ENCODE measurements at places on chromosomes 11 and 22.

DNA sequence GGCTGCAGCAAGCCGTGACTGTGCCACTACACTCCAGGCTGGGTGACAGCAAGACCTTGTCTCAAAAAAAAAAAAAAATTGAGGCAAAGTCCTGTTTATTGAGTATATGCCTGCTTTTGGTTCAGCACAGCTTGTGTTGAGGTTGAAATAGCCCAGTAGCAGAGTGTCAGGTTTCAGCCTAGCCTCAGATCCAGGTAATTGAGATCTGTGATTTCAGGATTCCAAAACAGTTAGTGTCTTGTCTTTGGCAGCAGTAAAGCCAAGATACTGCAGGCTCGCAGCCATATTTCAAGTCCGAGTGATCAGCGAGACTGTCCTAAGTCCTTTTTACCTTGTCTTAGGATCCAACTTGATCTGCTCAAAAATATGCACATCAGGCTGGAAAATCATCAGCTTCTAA is 27.0 kb downstream of the CUL5 start:
- no peak for DNase-seq

DNA sequence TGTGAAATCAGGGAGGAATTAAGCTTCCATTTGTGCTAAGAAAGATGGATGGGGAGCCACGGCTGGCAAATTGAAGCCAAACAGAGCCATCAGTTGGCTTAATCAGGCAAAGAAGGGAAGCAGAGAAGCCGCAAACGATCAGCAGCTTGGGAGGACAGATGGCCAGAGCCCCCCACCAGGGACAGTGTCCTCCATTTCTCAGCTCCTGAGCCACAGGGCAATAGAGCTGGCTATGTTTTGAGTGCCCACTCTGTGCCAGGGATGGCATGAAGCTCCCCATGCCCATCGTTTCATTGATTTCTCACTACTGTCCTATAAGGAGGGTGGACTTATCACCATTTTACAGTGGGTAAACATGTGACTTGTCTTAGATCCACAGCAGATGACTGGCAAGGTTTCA is 126.3 kb upstream of the ASPHD2 start:
- DNase-seq, result no peak

GRCh38 chr11:123560006-123560405 is 94.4 kb downstream of the SCN3B start:
- DNase-seq, result no peak

DNA sequence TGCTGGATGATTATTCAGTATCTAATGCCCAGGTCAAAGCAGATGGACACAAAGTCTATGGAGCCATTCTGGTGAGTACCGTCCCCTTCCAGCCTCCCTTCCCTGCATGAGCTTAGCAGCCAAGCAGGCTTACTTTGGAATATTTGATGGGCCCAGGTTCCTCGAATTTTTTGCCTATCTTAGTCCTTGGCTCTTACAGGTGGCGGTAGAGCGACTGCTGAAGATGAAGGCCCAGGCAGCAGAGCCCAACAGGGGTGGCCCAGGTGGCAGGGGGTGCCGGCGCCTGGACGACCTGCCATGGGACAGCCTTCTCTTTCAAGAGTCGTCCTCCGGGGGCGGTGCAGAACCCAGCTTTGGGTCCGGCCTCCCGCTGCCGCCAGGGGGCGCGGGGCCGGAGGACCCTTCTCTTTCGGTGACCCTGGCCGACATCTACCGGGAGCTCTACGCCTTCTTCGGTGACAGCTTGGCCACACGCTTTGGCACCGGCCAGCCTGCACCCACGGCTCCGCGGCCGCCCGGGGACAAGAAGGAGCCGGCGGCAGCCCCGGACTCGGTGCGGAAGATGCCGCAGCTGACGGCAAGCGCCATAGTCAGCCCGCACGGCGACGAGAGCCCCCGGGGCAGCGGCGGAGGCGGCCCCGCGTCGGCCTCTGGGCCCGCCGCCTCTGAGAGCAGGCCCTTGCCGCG is 741 bp upstream of the TMEM179B start:
- peak; percentile 88 for DNase-seq

DNA sequence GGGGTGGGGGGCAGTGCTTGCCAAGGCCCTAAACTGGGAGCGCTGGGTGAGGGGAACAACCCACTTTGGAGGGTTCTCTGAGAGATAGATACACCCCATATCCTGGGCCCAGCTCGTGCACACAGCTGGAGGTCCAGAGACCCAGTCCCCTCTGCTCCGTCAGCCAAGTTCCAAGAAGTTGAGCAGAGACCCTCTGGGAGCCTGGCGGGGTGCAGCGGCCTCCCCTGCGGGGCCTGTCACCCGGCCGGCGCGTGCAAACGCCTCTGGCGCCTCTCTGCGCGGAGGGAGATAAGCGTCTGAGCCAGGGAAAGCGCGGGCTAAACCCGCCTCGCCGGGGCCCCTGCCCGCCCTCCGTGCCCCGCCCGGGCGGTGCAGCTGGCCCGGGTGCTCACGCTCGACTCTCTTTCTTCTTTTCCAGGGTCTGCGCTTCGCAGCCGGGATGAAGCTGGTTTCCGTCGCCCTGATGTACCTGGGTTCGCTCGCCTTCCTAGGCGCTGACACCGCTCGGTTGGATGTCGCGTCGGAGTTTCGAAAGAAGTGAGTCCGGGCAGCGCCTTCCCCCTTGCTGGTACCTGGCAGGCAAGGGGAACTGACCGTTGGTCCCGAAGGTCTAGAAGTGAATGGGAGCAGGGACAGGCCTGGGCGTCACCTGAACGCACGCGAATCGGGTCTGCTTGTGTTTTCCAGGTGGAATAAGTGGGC is 540 bp downstream of the ADM start:
- no peak for DNase-seq

DNA sequence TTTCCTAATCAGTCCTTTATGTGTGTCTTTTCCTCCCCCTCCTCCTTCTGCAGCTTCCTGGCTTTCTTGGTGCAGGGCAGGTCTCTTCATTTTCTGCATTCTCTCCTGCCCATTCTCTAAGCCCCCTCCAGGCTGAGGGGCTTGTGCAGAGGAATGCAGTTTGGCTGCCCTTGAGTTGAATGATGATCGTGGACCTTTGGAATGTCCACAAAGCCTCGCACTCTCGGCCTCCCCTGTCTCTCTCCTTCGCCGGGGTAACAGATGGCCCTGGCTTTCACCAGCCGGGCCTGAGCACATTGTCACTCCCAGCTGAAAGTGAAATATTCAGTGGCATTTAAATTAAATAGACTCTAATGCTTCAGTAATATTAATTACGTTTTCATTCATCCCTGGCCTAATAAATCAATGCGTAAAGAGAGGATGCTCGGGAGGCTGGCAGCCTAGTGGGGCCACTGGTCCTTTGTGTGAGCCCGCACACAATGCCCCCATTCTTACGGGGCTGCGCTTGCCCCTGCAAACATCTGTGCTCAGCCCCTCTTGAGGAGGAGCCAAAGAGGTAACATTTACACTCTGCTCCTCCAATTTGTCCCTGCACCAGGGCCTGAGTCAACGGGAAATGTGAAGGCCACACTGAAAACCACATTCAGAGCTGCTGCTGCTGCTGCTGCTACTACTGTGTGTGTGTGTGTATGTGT is 64.9 kb upstream of the PAX6 start:
- no peak for DNase-seq

- DNase-seq, result no peak
These were observed 83.8 kb upstream of the FIBIN start for GRCh38 chr11:26909991-26910591.
